ENCODE measurements at places on chromosomes 1 and 21.

DNA sequence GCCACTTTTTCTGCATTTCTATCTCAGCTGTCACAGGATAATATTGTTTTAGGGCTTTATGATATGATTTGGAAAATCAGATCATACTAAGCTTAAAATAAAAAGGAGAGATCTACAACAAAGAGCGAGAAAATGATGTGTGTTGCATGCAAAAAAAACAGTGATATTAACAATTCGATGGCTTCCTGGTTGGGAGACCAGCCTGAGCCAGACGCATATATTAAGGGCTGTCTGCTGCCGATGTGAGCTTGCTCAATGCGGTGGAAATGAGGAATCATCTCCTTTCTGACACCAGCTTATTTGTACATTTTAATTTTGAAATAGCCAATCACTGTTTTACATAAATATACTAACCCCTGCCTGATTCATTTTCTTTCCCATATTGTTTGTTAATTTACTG, 862.6 kb downstream of the USP25 start:
- no peak for DNase-seq

DNA sequence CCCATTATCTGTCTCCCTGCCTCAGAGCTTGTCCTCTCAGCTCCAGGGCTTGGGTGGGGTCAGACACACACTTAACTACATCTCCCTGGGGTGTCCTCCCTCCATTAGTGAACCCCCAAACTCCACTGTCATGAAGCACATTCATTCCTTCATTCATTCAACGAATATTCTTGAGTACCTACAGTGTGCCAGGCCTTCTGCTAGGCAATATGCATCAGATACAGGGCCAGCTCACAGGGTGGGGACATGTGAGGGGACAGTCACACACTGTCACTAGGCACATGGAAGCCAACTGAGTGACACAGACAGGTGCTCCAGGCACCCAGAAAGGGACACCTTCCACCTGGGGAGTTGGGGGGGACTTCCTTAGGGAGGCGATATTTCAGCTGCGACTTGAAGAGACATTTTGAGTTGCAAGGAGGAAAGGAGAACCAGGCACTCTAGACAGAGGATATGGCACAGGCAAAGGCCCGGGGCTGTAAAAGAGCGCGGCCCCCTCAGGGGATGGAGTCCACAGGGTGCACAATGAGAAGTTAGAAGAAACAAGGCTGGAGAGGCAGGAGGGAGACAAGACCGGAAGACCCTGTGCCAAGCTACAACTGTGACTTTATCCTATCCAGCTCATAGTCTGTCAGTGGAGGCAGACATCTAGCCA, 8.7 kb upstream of the S100A8 start:
- no peak for DNase-seq

DNA sequence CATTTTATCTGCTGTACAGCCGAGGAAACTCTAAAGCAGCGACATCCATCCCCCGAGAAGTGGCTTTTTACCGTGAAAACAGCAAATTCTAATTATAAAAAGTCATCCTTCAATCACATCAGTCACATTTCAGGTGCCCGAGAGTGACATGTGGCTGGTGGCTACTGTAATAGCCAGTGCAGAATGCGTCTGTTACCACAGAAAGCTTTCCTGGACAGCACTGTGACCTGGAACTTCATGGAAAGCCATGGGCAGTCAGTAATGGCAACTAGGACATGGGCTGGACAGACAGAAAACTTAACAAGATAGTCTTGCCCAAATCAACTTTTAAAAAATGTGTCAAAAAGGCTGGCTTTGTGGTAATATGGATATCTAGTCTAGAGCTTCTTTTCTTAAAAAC, 106.6 kb downstream of the BCAR3 start:
- no peak for DNase-seq

GRCh38 chr1:170131450-170131849, 14.3 kb upstream of the NTMT2 start:
- no peak for DNase-seq

DNA sequence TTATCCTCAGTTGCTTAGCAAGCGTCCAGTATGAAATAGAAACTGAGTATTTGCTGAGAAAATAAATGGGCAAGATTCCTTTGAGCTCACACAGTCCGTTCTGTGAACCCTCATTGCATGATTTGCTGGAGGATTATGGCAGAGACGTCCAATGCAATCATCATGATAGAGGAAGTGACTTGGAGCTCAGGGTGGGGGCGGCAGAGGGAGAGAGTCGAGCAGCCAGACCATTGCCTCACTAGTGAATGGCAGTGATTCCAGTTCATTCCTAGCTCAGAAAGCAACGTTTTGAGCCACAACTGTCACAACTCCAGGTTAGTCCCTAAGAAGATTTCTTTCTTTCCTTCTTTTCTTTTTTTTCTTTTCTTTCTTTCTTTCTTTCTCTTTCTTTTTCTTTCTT, 27.5 kb upstream of the COL9A2 start:
- DNase-seq, result no peak

GRCh38 chr1:37858931-37859506, 373 bp downstream of the MTF1 start:
- no peak for DNase-seq

DNA sequence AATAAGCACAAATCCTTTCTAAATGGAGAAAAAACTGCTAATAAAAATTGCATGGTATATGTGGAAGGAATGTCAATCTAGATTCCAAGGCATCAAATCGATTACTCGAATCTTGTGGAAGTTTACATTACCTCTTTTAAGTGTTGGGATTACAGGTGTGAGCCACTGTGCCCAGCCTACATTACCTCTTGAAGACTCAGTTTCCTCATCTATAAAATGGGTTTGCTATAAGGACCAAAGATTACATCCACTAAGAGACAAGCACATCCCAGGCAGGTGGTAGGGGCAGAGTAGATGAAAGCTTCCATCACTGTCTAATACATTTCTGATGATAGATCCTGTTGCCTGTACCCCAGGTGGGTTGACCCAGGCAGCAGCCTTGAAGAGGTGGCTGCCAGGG, 16.1 kb downstream of the DHCR24 start:
- no peak for DNase-seq

DNA sequence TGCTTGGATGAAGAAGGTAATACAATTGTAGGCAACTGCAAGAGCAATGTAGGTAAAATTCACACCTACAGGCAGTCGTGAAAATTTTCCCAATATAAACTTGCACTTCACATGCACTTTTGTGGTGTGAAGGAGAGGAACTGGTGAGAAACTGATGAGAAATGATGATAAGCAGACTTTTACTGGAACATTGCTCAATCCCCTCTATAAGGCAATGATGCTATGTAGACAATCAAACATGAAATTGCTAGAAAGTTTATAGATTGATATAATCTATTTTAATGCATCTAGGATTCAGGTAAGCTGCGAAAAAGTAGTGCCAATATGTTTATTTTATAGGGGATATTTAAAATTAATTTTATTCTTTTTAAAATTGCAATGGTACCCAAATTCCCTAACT, 802.2 kb downstream of the KCNT2 start:
- no peak for DNase-seq

DNA sequence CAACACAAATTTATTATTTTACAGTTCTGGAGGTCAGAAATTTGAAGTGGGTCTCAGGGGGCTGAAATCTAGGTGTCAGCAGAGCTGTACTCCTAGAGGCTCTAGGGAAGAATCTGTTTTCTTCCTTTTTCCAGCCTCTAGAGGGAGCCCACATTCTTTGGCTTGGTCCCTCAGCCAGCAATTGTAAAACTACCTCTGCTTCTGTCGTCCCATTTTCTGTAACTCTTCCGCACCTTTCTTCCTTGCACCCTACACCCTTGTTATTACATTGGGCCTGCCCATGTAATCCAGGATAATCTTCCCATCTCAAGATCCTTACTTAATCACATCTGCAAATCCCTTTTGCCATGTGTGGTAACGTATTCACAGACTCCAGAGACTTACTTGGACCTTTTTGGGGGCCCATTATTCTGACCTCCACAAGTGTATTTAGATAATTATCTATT, 24.8 kb upstream of the THEM4 start:
- DNase-seq, result peak; percentile 43
